ENCODE measurements at places on chromosomes 12 and 14. TPM values are rescaled to one million over a fixed set of nuclear protein-coding genes. Genes with fewer than 3 reads are reported as not detected.

Gene REP15
- 1.3 TPM for total RNA-seq

- no peak for DNase-seq
Measured at GRCh38 chr12:113896841-113897240, 69.3 kb downstream of the RBM19 start.

DNA sequence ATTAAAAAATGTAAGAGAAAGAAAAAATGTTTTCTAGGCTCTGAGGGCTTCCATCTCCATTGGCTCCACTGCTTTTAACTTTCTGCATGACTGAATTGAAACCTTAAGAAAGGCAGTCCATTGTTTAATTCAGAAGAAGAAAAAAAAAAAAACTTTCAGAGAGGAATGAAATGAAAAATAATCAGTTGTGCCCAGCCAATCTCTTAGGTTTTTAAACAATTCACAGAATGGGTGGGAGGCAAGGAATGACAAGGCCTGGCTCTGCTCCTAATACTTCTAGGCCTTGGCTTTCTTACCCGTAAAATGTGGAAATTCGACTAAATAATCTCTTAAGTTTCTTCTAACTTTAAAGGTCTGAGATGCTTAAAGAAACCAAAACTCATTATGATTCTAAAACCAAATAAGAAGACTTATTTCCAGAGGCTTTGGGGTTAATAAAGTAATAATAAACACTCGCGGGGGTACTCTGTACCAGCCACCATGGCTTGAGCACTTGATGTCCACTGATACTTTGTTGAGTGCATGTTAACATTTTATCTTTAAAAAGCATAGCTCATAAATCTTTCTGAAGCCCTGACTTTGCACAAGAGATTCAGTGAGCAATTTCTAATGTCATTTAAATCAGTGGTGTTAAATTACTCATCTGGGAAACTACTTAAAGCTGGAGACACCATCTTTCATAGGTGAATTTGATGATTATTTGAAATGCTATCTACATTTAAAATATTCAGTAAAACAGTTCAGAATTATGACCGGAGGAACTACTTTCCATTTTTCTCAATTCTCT lies 49.6 kb downstream of the STON2 start:
- DNase-seq = no peak

Gene PZP
- total RNA-seq = 0.40 TPM

DNA sequence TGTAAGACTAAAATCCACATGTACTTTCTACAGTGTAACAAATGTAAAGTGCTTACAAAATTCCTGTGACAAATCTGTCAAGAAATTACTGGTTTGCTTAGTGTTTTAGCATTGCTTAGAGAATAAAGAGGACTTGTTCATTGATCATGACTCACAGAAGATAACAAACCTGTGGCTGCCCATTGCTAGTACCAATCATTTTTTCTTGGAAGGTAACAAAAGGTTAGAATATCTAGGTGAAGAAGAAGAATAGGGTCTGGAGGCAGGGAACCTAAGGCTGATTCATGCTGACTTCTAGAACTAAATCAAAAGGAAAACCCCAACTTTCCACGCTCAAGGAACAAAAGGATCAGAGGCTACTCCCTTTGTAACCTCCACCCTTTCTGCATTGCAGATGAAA lies 232.7 kb upstream of the ABCD2 start:
- no peak for DNase-seq

DNA sequence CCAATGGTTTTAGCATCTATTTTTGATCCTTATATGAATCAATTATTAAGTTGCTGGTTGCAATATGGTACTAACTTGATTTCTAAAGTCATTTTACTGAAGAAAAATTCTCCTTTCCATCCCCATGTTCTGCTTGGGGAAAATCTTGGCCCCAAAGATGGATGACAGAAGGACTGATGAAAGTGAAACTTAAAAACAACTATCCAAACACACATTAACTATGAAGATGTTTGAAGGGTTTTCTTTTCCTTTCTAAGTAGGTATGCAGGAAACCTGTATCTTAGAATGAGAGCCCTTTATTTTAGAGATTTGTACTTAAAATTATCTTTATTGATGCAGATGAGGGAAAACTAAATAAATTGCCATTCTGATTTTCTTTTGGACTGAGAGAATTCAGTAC lies 5.9 kb downstream of the C12orf71 start:
- DNase-seq = no peak

Gene TRIP11
- 47.6 TPM for total RNA-seq

DNA sequence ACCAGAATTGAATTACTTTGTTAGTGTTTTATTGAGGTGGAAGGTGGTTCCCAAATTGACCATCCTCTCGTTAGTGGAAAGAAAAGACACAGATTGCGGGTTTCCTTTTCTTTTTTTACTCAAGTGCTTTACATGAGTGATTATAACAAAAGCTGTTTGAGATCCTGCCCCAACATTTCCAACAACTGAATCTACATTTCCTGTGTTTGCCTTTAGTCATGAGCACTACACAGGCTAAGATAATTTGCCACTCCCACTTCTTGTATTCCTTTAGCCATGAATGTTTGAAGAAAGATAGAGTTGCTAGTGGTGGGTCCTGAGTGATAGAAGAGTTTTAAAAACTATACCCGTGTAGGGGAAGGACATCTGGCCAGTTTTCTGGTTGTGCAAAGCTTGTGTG lies 16.0 kb downstream of the RERGL start:
- no peak for DNase-seq

Gene CIPC
- total RNA-seq = 15.9 TPM

Gene TESPA1
- total RNA-seq = not detected

Gene SAMD15
- 1.8 TPM for total RNA-seq

GRCh38 chr12:58424735-58425392 lies 483.5 kb downstream of the ATP23 start:
- no peak for DNase-seq
